ENCODE measurements at places on chromosomes 11 and 22. TPM values are rescaled to one million over a fixed set of nuclear protein-coding genes. Genes with fewer than 3 reads are reported as not detected.

The PANX3 gene
- not detected for total RNA-seq

The IFITM10 gene
- 1.4 TPM for total RNA-seq

The MS4A14 gene
- total RNA-seq, result not detected

The PGA4 gene
- 2.0 TPM for total RNA-seq

The CYTH4 gene
- total RNA-seq, result 0.96 TPM

The SLC25A17 gene
- 15.6 TPM for total RNA-seq

The RAB38 gene
- 13.8 TPM for total RNA-seq

The ACR gene
- not detected for total RNA-seq

The APLNR gene
- 0.48 TPM for total RNA-seq

The SYT12 gene
- 0.08 TPM for total RNA-seq

The CLDN5 gene
- 4.9 TPM for total RNA-seq

The OR8D1 gene
- not detected for total RNA-seq

The LARGE2 gene
- total RNA-seq, result 4.3 TPM

The IL18BP gene
- 2.4 TPM for total RNA-seq

The MFRP gene
- not detected for total RNA-seq

The LDLRAD3 gene
- total RNA-seq, result 12.2 TPM

The HEPHL1 gene
- 0.07 TPM for total RNA-seq

The TCN1 gene
- total RNA-seq, result 54.1 TPM

The SCGB2A2 gene
- total RNA-seq, result not detected

The ZFTA gene
- total RNA-seq, result 44.1 TPM

The PPP2R1B gene
- 43.5 TPM for total RNA-seq

The PAAF1 gene
- total RNA-seq, result 10.5 TPM

The OR5A1 gene
- not detected for total RNA-seq

The SLC15A3 gene
- 3.3 TPM for total RNA-seq
